ENCODE measurements at places on chromosomes 5 and 9. TPM values are rescaled to one million over a fixed set of nuclear protein-coding genes. Genes with fewer than 3 reads are reported as not detected.

UNC13B gene
- 10.1 TPM for total RNA-seq

CDX1 gene
- total RNA-seq, result 0.65 TPM

FOXD4L5 gene
- under 0.01 TPM for total RNA-seq

PTGES gene
- 30.9 TPM for total RNA-seq

ENTREP1 gene
- 0.41 TPM for total RNA-seq

TNFSF8 gene
- total RNA-seq, result not detected

NR5A1 gene
- not detected for total RNA-seq
